Cerebellar cortex (tissue), 1 donor: ENCODE measurements at places on chromosomes 3 and 15.

- DNase-seq = no peak
These were observed 830.0 kb upstream of the ALCAM start for GRCh38 chr3:104536715-104537114.

DNA sequence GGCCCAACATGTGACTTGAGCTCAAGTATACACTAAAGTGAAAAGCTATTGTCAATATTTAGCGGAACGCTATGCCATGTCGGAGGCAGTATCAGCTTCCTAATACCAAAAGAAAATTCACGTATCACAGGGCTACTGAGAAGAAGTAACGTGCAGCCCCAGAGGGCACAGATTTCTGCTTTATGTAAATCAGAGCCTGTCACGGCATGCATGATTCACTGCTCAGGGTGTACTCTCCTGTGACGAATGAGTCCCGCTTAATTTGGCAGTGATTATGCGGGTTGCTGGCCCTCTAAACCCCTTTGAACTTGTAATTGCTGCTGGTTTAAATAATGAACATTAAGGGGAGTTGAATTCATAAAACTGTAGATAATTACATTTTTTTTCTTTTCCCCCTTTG is 85.3 kb downstream of the MEIS2 start:
- no peak for DNase-seq

DNA sequence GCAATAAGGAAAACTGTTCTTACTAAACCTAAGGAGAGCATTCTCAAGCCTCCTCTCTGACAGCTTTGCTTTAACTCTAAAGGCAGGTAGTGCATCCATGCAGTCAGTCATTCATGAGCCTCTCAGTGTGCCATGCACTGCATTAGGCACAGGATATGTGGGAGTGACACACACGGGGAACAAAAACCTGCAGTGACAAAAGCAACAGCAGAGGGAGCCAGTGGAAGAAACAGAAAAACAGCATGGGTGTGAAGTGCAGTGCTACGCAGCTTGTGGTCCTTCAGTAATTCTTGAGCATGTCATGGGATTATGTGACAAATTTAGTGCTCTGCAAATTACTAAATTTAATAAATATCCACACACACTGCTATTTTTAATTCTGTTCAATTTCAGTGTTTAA is 230.7 kb downstream of the BBX start:
- peak; percentile 56 for DNase-seq

DNA sequence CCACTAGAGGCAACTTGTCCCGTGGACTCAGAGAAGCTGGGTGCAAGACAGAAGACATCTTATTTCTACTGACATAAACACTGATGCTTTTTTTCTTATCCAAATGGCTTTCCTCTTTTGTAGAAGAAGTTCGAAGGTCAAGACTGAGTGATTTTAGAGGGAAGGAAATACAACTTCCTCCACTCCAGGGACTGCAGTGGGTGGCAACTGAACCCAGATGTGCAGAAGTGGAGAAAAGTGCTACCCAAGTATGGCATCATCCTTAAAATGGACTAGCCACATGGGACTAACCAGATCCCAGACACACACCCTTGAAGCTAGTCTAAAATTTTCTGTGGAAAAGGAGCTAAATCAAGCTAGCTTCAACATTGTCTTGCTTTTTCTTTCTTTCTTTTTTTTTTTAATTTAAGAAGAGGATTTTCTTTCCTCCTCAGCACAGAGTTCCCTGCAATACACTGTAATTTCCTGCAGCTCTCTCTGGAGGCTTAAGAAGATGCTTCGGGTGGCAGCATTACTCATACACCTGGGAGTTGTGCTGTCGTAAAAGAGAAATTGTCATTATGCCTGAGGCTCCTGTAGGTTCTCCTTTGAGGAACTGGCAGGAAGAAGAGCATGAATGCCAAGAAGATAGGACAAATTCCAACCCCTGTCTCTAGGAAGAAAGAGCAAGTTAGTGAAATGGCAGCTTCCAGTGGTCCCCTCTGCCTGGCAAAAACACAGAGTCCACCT is 3.8 kb upstream of the FRMD4B start:
- no peak for DNase-seq

- peak; percentile 55 for DNase-seq
These were observed 1.2 kb downstream of the TBL1XR1 start for GRCh38 chr3:177196008-177196455.
